ENCODE measurements at places on chromosomes 2 and 18.

GRCh38 chr2:65438137-65438899 is 5.9 kb upstream of the SPRED2 start:
- no peak for DNase-seq

GRCh38 chr2:4585057-4585635 is 881.8 kb downstream of the DCDC2C start:
- DNase-seq: no peak

- no peak for DNase-seq
Observed at GRCh38 chr2:64658269-64658668, 4.6 kb upstream of the SERTAD2 start.

- no peak for DNase-seq
Observed at GRCh38 chr2:112141626-112142007, 3.4 kb downstream of the FBLN7 start.

DNA sequence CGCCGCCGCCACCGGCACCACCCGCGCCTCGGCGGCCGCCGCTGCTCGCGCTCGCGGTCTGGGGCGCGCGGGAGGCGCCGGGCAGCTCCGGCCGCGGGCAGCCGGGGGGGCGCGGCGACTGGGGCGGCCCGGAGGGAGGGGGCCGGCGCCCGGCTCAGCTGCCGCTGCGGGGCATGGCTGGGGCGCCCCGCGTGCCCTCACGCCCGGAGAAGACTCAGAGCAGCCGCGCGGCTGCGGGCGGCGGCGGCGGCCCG is 295 bp downstream of the GAREM1 start:
- no peak for DNase-seq

GRCh38 chr2:99863236-99863902 is 279.0 kb downstream of the AFF3 start:
- no peak for DNase-seq

DNA sequence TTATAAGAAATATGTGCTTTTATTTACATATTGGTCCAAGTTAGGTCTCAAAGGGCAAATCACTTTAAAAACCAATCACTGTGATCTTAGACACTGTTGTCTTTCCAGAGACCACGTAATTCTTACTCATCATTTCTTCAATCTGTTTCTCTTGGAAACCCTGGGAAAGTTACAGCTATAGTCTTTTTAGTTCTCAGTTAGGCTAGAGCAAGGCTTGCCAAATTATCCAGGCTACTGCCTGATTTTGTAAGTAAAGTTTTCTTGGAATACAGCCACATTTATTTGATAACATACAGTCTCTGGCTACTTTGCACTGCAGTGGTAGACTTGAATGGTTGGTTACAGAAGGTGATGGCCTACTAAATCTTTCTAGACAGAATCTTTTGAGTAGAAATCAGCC is 106.0 kb downstream of the KIAA1328 start:
- no peak for DNase-seq

GRCh38 chr2:225192869-225193268 is 150.6 kb upstream of the DOCK10 start:
- DNase-seq: no peak

DNA sequence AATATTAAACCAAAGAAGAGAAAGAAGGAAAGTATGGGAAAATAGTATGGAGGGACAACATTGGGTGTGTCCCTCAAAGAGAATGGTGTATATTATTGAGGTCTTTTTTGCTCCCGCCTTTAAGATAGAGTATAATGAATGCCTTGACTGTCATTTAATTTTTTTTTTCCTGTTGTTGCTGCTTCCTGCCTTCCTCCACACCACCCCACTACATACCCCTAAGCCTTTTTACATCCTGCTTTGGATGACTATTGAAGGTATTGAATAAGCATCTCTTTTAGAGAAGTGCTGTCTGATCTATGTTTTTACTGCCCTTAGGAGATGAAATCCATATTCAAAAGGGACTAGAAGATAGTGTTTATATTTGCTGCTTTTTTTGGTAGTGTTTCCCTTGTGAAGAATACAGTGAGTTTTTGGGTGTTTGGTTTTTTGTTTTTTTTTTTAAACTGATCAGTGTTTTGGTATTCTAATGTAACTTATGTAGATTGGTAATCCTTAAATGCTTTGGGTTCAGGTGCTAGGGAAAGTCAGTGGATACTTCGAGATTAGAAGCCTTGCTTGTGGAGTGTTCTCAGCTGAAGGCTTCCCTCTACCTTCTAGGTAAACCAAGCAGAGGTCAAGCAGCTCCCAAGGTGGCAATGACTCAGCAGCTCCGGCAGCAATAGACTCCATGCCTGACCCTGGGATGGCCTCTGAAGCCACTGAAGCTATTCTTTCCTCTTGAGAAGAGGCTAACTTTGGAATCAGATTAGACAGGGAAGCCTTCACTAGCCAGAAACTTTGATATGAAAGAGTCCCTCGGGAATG is 5.0 kb downstream of the FZD7 start:
- DNase-seq: no peak

GRCh38 chr2:38123911-38124310 is 48.0 kb upstream of the CYP1B1 start:
- no peak for DNase-seq

DNA sequence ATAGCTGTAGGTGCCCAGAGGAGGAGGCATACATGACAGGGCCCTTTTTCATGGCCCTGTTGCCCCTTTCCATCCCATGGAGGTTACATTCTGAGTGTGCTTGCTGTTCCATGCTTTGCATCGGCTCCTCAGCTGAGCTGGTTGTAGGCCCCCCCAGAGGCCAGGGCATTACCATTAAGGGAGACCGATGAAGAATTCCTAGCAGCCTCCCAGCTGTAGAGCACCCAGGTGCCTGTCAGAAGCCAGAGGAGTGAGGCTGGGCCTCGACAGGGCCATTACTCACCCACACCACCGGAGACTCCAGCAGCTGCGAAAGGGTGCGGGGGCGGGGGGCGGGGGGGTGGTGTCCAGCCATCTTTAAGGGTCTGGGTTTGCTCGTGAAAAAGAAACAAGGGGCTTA is 72.2 kb downstream of the GALNT14 start:
- DNase-seq: no peak

DNA sequence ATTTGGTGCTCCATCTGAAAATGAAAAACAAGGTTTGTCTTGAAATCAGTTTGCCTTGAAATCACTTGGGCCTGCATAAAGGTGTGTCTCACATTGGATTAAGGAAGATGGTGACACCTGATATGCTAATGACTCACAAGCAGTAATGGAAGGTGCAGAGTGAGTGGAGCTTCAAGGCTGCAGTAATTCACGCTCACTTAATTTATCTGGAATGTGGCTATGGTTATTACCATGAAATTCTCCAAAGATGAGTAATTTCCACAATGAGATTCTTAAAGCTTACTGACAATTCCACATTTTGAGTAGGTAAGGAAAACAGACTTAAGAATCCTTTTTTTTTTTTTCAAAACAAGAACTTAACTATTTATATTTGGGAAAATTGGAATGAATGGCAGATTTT is 156.8 kb downstream of the PAX3 start:
- DNase-seq: no peak

DNA sequence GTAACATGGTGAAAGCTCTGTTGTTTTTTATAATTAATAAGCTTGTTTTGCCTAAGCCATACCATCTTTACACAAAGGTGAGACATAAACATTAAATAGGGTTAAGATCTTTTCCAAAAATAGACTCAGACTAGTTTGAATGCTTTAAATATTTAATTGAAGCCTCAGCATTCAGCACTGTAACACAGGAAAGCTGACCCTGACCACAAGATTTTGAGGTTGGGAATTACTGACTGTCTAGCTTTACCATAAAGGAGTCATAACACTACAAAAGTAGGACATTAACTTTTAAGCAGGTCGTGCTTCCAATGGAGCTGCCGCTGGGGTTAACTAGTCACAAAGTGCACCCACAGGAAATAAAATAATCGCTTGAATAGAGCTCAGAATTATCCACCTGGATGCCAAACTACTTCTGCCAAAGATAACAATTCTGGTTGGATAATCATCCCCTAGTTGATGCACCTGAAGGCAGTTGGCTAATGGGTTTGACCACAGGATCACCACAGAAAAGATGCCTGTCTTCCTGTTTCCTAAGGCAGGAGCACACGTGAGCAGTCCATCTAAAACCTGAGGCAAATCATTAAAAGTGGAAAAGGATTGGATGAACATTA is 106.2 kb downstream of the COBLL1 start:
- DNase-seq: no peak

DNA sequence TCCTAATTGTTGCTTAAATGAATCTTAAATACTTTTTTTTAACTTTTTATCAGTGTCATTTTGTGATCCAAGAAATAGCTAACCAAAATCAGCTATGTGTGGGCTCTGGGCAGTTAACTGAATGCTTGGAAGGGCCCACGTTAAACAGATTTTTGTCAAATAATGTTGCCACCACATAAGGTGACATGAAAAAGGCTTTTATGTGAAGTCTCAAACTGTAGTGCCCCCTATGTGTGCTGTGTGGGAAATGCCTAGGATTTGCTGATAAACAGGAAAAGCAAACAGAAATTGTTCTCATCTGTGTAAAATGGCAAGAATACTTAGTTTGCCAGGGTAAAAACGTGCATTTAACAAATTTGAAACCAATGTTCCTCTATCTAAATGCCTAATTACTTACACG is 242.2 kb downstream of the ZNF516 start:
- no peak for DNase-seq

DNA sequence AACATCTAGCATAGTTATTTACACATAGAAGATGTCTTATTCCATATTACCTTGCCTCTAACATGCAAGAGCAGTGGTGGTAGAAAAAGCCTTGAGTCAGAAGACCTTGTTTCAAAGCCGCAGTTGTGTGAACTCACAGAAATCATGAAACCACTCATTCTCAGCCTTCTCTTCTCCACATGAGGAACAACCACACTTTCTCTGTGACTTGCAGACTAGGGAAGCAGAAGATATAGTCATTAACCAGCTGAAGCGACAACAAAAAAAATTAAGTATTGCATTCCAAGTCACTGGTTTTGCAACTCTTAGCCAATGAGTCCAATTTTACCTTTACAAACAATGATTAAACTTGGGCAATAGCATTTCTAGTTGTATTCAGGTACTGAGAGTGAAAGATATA is 19.0 kb downstream of the TWSG1 start:
- DNase-seq: no peak

DNA sequence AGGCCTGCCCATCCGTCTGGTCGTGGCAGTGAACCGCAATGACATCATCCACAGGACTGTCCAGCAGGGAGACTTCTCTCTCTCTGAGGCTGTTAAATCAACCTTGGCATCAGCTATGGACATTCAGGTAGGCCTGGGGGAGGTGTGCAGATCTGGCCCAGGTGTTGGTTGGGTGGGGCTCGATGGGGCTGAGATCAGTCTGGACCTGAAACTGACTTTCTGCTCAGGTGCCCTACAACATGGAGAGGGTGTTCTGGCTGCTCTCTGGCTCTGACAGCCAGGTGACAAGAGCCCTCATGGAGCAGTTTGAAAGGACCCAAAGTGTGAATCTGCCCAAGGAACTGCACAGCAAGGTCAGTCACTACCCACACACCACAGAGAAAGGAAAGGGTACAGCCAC is 12.6 kb downstream of the THNSL2 start:
- no peak for DNase-seq

DNA sequence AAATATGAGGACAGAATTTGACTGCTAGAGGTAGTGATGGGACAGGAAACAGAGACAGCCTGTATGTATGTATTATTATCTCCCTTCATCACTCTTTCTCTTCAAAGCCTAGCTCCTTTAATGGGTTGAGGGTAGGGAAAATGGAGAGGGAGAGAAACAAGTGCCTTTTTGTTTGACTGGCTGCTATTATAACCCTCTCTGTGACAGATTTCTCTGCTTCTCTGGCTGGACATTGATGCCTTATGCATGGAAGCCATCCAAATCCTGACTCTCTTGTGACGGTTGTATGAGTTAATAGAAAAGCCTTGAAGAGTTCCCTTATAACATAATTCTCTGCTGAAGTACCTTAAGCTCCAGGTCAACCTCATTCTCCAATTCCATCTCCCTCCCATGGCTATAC is 118.5 kb upstream of the COL5A2 start:
- no peak for DNase-seq

- DNase-seq: no peak
Observed at GRCh38 chr2:28322051-28322450, 70.6 kb upstream of the FOSL2 start.

GRCh38 chr2:215878476-215879063 is 134.8 kb downstream of the MREG start:
- DNase-seq: no peak
